OCI-M1 (cell line): ENCODE measurements at places on chromosomes 5 and 9.

DNA sequence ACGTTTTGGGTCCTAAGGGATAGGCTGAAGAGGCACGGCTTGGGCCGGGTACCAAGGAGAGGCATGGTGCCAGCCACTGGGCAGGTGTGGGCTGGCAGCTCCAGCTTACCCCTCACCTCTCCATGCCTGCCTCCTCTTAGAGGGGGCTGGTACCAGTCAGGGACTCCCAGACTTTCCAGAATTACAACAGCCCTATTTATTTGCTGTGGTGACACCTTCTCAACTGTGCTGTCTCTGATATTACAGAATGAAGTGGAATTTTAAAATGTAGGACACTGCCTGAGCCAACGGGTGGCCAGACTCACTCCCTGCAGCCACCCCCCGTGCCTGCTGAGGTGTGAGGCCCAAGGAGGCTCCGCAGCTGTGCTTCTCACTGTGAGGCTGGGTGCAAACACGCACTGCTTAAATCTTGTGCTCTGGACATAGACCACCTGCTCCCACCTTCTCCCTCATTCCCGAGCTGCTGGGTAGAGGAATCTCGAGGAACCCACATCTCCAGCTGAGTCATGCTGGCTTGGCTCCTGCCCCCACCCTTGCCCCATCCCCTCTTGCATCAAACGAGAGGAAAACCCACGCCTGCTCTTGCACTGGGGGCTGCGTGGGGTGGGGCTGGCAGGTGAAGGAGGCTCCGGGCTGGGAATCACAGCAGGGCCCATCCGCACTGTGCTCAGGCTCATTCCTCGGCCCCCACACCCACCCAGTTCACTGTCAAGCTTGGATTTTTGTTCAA lies 47.9 kb downstream of the PRRT1B start:
- DNase-seq, result no peak

DNA sequence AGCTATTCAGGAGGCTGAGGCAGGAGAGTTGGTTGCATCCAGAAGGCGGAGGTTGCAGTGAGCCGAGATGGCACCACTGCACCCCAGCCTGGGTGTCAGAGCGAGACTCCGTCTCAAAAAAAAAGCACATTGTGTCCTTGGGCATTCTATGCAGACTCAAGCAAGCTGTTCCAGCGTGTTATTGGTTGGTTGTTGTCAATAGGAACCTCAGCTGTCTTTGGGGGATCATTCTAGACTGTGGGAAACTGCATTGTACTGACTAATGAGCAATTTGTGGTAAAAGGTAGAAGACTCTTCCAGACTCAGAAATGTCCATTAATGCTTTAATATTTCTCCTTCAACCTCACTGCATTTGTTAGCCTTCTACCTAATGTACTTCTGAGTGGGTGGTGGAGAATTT lies 379.5 kb upstream of the GRAMD2B start:
- no peak for DNase-seq

GRCh38 chr9:36837431-36838405 lies 196.3 kb downstream of the PAX5 start:
- no peak for DNase-seq

- no peak for DNase-seq
Measured at GRCh38 chr5:57824047-57824446, 341.4 kb upstream of the ACTBL2 start.

DNA sequence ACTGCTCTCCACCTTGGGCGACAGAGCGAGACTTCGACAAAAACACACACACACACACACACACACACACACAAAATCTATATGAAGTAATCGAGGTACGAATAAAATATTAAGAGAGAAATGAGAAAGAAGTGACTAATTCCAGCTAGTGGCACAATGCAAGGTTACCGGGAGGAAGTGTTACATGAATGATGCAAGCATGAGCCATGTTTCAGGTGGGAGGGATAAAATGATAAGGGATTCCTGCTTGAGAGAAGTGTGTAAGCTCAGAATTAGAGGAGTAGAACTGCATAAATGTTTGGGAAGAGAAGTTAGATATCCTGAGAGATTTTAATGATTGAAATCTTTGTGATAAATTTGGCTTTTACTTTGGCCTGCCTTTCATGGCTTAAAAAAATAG lies 18.8 kb downstream of the HAPLN1 start:
- DNase-seq, result no peak

DNA sequence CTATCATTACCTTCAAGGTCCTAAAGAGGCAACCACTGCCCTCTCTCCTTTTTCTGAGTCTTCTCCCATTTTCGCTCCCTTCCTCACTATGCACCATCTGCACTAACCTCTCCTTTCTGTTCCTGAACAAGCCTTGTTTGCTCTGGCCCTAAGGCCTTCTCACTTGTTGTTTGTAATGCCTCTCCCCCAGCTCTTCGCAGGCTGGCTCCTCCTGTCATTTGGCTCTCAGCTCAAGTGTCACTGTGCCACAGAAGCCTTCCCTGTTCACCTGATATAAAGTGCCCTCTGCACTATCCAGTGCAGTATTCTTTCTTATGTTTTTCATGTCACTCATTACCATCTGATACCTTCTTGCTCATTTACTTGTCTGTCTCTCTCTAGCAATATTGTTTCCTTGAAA lies 303.7 kb downstream of the KCNN2 start:
- DNase-seq, result no peak

DNA sequence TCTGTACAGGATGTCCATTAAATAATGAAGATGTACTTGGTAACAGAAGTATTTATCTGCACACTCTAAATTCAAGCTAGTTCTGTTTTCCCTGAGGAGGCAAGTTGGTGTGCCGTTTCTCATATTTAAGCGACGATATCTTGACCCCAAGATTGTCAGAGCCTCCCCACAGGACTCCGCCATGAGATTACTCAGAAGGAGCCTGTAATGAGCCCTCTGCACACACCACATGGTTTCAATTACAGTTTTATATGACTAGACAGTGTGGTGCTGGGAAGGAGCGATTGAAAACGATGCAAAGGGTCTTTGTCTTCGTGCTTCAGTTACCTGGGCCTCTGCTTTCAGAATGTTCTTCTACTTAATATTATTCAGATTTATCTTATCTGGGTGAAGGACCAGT lies 840.4 kb upstream of the WWC1 start:
- DNase-seq, result no peak

GRCh38 chr5:131265311-131265803 lies 1.5 kb downstream of the CDC42SE2 start:
- peak; percentile 78 for DNase-seq

GRCh38 chr5:150576449-150576949 lies 64.0 kb upstream of the SYNPO start:
- DNase-seq, result no peak

- DNase-seq, result no peak
Measured at GRCh38 chr9:127644943-127645342, 32.9 kb downstream of the STXBP1 start.

- DNase-seq, result peak; percentile 46
Measured at GRCh38 chr5:90037646-90038045, 371.9 kb downstream of the CETN3 start.

DNA sequence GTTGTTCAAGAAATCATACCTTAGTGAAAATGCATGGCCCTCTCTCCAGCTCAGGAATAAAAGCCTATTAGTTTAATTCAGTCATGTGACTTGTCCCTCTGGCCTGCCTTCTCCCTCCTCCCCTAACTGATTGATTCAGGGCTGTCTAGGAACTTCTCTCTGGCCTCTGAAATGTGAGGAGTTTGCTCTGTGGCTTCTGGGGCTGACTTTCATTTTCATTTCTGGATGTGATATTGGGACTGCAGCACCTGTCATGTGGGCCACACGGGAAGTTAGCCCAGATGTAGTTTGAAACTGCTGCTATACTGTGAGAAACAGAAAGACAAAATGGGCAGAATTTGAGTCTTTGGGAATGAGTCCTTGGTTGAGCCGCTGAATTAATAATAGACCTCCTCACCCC lies 44.8 kb downstream of the PARP8 start:
- DNase-seq, result peak; percentile 95

- no peak for DNase-seq
Measured at GRCh38 chr5:14588758-14589543, 7.4 kb downstream of the OTULINL start.
